ENCODE measurements at places on chromosomes 5 and 9.

DNA sequence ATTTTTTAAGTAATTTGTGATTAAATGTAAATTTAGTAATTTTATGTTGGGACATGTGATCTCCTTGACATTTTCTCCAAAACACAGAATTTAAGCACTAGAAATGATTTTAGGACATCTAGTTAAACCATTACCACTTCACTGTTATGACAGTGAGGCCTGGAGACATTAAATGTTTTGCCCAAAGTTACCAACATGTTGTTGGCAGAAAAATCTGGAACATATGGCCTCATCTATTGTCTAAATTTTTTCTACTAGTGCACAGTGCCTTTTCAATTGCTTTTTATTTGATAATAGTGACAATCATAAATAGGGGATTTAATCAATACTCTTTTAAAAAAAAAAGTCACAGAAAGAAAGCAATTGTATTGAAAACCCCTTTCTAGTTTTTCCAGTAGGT, 45.6 kb downstream of the PIK3R1 start:
- no peak for DNase-seq

DNA sequence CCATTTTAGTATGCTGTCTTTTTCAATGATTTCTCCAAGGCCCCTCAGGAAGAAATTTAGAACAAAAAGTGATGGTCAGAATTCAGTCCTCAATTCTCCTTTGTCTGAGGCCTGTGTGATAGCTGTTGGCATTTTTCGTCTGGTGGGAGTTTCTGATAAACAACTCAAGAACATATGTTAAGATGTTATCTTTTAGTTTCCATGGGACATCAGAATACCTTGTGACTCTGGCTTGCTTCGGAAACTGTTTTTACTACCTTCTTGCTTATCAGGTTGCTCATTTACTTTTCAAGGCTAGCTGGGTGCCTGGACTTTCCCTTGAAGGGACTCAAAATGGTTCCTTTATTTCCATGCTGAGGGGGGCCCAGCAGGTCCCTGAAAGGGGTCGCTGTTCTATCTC, 97.2 kb downstream of the INVS start:
- no peak for DNase-seq

DNA sequence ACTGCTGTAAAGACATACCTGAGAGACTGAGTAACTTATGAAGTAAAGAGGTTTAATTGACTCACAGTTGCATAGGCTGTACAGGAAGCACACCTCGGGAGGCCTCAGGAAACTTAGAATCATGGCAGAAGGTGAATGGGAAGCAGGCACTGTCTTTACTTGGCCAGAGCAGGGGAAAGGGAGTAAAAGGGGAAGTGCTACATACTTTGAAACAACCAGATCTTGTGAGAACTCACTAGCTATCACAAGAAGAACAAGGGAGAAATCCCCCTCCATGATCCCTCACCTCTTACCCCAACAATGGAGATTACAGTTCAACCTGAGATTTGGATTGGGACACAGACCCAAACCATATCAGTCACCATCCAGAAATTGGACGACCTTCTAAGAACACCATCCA, 1285.8 kb upstream of the CDH9 start:
- no peak for DNase-seq

DNA sequence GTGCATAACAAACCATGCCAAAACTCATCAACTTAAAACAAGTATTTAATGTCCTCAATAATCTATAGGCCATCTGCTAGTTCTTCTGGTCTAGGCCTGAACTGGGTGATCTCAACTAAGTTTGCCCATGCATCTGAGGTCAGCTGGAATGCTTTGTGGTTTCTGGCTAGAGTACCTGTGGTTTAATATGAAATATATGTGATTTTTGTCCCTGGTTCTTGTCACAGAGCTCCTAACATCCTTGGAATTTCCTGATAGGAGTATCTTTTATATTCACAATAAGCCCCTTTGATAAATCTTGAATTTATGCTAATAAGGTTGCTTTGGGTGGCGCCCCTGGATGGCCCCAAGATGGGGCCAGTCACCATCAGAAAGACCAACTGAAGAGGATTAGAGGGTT, 535.9 kb downstream of the DNAH5 start:
- no peak for DNase-seq

- DNase-seq: no peak
Measured at GRCh38 chr9:136002881-136003280, 41.7 kb upstream of the UBAC1 start.

- no peak for DNase-seq
Measured at GRCh38 chr9:71746758-71747125, 21.6 kb downstream of the CEMIP2 start.

GRCh38 chr5:96324708-96325107, 108.3 kb downstream of the PCSK1 start:
- peak; percentile 70 for DNase-seq

- DNase-seq: no peak
Measured at GRCh38 chr9:84079994-84080393, 99.4 kb downstream of the RMI1 start.

- DNase-seq: no peak
Measured at GRCh38 chr9:86434039-86434726, 80.0 kb upstream of the TUT7 start.

DNA sequence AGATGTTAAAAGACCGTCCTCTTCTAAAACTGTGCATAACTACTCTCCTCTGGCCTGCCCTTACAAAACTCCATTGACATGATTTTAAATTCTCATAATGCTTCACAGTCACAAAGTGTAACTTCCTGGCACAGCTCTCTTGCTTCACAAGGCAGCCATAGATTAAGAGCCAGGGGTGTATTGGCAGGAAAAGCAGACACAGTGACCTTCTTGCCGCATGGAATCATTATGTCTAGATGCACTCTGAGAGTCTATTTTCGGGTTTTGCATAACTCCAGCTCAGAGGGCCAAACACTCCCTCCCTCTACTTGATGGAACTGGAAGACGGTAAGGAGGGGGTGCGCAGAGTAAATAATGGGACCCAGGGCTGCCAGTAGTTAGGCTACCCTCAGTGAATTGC, 110.1 kb downstream of the MARCHF3 start:
- no peak for DNase-seq

DNA sequence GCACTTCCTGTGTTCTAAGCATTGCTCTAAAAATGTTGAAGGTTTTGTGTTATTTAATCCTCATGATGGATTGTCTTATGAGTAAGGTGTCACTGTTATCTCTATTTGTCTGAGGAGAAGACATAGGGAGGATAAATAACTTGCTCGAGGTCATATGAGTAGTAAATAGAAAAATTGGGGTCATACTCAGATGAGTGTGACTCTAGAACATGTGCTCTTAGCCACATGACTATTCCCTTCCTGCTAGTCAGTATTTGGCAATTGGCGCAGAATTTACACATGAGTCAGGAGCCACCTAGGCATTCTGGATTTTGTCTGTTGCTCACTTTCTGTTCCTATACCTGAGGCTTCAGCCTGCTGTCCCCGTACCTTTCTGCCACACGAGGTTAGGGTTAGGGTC, 234.6 kb upstream of the CD180 start:
- no peak for DNase-seq

- DNase-seq: no peak
Measured at GRCh38 chr9:70229026-70229425, 29.8 kb upstream of the SMC5 start.

DNA sequence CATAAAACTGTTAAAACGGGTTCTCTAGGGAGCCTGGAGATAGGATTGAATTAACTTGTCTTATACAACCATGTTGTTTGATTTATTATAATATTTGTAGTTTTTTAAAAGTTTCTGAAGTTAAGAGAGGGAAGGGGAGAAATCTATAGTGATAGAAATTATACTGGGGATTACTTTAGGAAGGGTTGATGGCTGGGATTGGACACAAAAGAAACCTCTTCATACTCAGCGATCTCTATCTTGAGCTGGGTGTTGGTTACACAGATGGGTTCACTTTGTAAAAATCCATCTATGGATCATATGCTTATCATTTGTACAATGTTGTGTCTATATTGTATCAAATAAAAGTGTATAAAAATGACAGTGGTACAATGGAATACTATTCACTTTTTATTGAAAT, 30.0 kb downstream of the TNPO1 start:
- no peak for DNase-seq
